GM10248 (cell line): ENCODE measurements at places on chromosomes 2 and 18.
A peak's percentile ranks its signal among the peaks of the same experiment; 100 is the strongest.

DNA sequence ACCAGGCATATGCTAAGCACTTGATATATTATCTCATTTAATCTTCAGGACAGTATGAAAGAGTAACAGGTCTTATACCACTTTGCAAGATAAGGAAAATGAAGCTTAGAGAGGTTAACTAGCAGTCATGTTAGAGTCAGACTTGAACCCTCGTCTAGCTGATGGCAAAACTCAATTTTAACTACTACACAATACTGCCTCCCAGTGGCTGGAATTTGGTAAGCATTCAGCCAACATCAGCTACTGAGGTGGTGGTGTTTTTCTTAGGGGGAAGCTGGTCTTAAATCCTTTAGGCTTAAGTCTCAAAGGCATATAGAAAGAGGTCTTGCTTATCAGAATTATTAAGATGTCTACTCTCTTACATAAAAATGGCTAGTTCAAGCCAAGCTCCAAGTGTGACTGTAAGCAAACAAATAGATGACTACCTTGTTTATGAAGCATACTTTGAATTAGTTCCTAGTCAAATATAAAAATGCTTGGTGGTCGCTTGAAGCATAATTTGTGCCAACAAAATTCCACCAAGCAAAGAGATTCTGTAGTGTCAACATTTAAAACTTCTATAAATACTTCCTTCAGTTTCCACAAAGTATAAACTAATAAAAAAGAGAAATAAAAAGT lies 325.4 kb upstream of the FIGN start:
- DNase-seq: peak; percentile 22

DNA sequence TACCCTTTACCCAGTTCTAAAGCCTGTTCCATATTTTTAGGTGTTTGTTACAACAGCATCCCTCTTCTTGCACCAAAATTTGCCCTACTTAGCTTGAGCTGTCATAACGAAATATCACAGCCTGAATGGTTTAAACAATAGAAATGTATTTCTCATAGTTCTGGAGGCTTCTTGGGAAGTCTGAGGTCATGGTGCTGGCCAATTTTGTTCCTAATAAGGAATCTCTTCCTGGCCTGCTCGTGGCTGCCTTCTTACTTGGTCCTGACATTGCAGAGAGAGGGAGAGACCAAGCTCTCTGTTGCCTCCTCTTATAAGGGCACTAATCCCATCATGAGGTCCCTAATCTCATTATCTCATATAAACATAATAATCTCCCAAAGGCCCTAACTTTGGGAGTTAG lies 267.8 kb downstream of the PID1 start:
- no peak for DNase-seq

DNA sequence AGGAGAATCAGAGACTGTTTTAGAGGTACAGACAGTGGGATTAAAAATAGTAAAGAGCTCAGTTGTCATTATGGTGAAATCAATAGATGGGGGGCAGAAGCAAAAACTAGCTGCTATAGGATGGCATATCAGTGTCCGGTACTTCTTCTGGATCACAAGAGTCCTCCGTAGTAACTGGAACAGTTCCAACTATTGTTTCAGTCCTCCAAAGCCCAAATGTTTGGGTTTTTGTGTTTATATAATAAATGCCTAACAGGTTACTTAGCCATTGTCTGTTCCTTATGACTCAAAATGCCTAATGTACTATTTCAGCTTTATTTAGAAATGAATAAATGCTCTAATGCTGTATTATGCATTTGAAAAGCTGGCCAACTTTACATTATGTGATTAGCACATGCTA lies 401.2 kb downstream of the PTH2R start:
- no peak for DNase-seq

DNA sequence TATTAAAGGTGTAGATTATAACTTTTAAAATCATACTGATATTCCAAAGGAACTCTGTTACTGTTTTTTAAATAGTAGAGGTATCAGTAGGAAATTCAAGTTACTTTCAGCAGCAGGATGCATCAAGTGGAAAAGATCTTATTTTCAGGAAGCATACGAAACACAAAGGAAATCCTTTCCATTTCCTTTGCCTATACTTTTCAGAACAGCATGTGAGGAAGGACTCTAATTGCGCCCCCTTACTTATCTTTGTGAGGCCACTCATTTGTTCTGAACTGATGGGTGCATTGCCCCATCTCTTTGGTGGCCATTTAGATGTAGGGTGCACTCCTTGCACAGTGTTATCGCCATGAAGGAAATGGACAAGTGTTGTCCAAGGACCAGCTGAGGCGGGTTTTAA lies 145.3 kb downstream of the BABAM2 start:
- DNase-seq: no peak

GRCh38 chr2:191274413-191274815 lies 29.2 kb downstream of the MYO1B start:
- DNase-seq: no peak

DNA sequence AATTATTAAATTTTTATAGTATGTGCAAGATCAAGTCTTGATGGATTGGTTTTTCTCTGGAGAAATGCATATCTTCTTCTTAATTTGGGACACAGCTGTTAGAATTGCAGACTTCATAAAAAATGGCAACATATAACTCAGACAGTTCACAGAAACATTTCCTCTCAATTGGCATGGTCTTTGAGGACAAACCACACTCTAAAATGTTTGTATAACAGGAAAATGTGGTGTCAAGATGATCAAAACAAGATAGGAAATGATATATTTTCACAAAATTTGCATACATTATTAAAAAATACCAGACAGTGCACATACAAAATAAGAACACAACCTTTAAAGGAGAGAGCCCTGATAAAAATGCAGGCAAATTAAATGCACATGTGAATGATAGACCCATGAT lies 63.9 kb downstream of the ICOS start:
- DNase-seq: no peak

GRCh38 chr2:239326831-239327535 lies 73.8 kb downstream of the HDAC4 start:
- DNase-seq: peak; percentile 73

DNA sequence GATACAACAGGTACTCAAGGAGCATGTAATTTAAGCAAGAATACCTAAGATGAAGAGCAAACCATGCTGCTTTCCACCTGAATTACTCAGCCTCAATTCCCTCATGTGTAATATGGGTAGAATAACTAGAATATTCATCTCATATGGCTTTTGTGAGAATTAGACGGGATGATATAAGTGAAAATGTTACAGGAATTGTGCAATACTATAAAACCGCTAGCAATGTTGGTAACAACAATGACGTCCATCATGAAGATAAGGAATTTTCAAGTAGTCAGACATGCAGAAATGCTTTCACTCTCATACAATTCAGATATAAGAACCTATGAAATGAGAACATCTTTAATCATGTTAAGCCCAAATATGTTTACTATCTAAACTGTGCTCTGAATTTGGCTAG lies 2106.6 kb upstream of the CELF4 start:
- no peak for DNase-seq

DNA sequence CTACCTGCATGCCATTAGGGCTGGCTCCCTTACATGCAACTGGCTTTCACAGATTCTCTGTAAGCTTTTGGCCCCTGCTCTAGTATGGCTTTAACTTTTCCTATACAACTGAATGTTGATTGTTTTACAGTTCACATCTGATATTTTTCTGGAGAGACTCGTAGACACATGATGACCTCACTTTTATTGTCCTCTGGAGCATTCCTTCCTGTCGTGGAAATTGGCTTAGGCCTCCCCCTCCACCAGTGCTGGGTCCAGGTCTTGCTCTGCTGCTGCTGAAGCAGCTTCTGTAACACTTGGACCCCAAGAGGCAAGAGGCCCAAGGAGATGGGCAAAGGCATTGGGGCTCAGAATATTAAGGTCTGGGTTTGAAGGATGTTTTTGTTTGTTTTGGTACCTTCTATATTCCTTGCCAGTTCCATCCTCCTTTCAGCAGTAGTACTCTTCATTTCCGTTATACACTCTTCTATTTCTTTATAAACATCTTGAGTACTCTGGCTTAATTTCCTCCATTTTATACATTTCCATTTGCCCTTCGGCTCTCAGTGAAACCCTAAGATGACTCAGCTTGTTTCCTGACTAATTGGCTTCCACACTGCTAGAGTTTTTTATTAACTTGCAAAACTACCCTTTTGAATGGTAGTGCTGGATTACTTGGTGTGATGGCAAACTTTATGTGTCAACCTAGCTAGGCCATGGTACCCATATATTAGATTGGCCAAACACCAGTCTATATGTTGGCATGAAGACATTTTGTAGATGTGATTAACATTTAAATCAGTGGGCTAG lies 219.8 kb downstream of the CDCA7 start:
- no peak for DNase-seq

DNA sequence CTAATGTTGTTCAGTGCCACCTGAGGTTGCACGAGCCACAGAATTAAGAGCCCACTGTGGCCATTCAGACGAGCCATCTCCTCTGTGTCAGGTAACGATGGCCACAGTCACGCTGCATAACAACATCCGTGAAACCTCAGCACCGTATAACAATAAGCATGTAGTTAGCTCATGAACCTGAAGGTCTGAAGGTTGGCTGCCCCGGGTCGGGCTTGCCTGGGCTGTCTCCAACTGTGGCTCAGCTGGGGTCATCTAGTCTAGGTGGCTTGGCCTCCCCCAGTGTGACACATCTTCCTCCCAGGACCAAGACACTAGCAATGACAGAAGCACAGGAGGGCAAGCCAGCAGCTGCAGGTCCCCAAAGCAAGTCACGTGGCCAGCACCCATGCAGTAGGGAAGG lies 258.0 kb downstream of the GLI2 start:
- no peak for DNase-seq

DNA sequence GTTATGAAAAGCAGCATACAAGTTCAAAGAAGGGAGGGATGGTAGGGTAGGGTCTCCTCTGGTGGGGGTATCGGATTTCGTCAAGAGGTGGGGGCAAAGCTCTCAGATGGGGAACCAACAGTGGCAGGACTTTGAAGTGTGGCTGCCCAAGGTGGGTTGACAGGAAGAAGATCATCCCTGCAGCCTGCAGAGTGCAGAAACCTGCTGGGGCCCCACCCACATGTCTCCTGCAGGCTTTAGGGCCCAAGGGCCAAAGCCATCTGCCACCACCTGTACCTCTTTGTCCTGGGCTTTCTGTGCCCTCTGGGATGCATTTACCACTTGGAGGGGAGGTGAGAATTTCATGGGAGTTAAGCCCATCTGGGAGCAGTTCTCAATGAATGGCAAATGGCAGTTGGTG lies 42.7 kb downstream of the KCNF1 start:
- DNase-seq: no peak
